Osteoblast (primary cell): ENCODE measurements at places on chromosomes 13 and 19. TPM values are rescaled to one million over a fixed set of nuclear protein-coding genes. Genes with fewer than 3 reads are reported as not detected.

The DCLK1 gene
- total RNA-seq = 132 TPM in 2 replicates

The PDCD5 gene
- 46.0 and 51.0 TPM in 2 replicates for total RNA-seq

The ARID3A gene
- 19.4 and 21.7 TPM in 2 replicates for total RNA-seq

The TMPRSS9 gene
- 0.29 and 1.1 TPM in 2 replicates for total RNA-seq

The SUPT20H gene
- total RNA-seq = 53.6 and 60.1 TPM in 2 replicates

The NDUFB7 gene
- total RNA-seq = 219 and 227 TPM in 2 replicates

The PLPP2 gene
- total RNA-seq = 1.1 and 1.5 TPM in 2 replicates

The CADM4 gene
- 1.2 and 1.4 TPM in 2 replicates for total RNA-seq

The SMIM17 gene
- total RNA-seq = under 0.01 TPM in 1 of 2 replicates, not detected in the other

GRCh38 chr19:3785938-3786824, at the start of gene MATK:
MATK (minus strand) TSS chr19:3786381; CDS start chr19:3785135, 1,246 bp downstream.
- no peaks in the 10 kb centered on the region for H3K36me3 ChIP-seq
- H3K4me3 ChIP-seq = no peak within 1 kb of the TSS
- no peak within 1 kb of the TSS for H3K27ac ChIP-seq
- DNase-seq = peak; percentile 81

DNA sequence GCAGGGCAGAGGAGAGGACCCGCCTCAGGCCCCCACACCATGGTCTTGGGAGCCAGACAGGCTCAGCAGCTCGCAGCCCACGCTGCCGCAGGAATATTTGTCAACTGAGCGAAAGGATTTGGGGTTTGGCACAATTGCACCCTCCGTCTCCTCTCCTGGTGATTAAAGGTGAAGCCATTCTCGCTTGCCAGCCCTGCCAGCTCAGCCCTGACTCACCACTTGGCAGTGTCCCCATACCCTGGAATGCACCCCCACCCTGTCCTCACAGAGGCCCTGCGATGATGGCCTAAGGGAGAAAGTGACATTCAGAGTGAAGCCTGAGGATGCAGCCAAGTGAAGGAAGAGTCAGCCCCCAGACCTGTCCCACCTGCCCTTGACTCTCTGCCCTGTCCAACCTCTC, 18.8 kb downstream of the CYTH2 start:
- peaks cover 17% of the 10 kb centered on the region for H3K4me1 ChIP-seq
- H3K27me3 ChIP-seq = no peaks in the 10 kb centered on the region
- peak; percentile 98 for DNase-seq
- H3K36me3 ChIP-seq = no peaks in the 10 kb centered on the region
- H3K4me3 ChIP-seq = peak overlapping the region; percentile 43
- peak overlapping the region; percentile 48 for H3K27ac ChIP-seq

- H3K27me3 ChIP-seq = no peaks in the 10 kb centered on the region
- H3K4me3 ChIP-seq = peak overlapping the region; percentile 93
- H3K27ac ChIP-seq = peak overlapping the region; percentile 91
Measured at GRCh38 chr19:46859637-46860124, 1.1 kb upstream of the ARHGAP35 start.

DNA sequence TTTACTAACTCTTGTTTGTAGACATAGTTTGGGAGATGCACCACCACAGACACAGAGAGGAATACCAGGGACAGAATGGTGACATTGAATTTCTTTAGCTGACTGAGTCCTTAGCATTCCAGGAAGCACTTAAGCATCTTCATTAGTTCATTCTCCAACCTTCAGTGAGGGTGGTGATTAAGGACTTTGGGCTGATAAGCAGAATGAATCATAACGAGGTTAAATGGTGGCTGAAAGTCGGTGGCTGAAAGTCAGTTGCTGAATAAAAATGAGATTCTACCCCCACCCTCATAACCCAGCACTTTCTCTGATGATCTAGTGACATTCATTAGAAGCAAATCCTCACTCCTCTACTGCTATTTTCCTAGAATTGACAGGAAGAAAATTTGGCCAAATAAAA, 10.6 kb downstream of the PCDH8 start:
- no peaks in the 10 kb centered on the region for H3K36me3 ChIP-seq
- H3K27ac ChIP-seq = no peak overlapping the region
- H3K4me1 ChIP-seq = no peaks in the 10 kb centered on the region

- peak overlapping the region; percentile 45 for H3K4me3 ChIP-seq
- H3K36me3 ChIP-seq = no peaks in the 10 kb centered on the region
- H3K27ac ChIP-seq = peak overlapping the region; percentile 35
- peak; percentile 57 for DNase-seq
- no peaks in the 10 kb centered on the region for H3K4me1 ChIP-seq
Measured at GRCh38 chr13:66933994-66934393, 296.1 kb downstream of the PCDH9 start.

GRCh38 chr13:35979361-35979951, 151.7 kb downstream of the DCLK1 start:
- no peaks in the 10 kb centered on the region for H3K36me3 ChIP-seq
- DNase-seq = peak; percentile 94
- H3K27me3 ChIP-seq = peaks cover 5% of the 10 kb centered on the region
- H3K4me3 ChIP-seq = peak overlapping the region; percentile 13
- peaks cover 14% of the 10 kb centered on the region for H3K4me1 ChIP-seq
- H3K27ac ChIP-seq = peak overlapping the region; percentile 92

DNA sequence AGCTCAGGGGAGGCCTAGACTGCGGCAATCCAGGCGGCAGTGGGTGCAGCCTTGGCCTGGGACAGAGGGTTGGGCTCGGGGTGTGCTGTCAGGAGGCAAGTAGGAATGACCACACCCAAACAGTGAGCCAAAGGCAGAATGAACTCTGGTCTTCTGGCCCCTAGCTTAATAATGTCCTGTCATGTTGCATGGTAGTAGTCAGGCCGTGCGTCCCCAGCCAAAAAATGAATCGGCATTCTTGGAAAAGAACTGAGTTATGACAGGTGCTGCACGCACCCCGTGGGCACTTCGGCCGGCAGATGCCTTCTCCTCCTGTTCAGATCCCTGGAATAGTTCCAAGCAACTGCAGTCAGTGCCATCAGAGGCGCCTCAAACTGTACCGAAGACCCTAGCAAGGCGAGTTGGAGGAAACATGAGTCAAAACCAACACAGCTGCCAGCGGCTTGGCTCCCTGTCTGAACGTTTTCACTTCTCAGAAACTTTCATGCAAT, 55.9 kb downstream of the ATP7B start:
- H3K27ac ChIP-seq = no peak overlapping the region
- no peaks in the 10 kb centered on the region for H3K4me1 ChIP-seq
- H3K36me3 ChIP-seq = no peaks in the 10 kb centered on the region
- no peak for DNase-seq

- no peaks in the 10 kb centered on the region for H3K27me3 ChIP-seq
- H3K4me3 ChIP-seq = no peak overlapping the region
- peaks cover 5% of the 10 kb centered on the region for H3K36me3 ChIP-seq
- H3K4me1 ChIP-seq = no peaks in the 10 kb centered on the region
Measured at GRCh38 chr13:41345165-41345913, 34.3 kb downstream of the NAA16 start.

DNA sequence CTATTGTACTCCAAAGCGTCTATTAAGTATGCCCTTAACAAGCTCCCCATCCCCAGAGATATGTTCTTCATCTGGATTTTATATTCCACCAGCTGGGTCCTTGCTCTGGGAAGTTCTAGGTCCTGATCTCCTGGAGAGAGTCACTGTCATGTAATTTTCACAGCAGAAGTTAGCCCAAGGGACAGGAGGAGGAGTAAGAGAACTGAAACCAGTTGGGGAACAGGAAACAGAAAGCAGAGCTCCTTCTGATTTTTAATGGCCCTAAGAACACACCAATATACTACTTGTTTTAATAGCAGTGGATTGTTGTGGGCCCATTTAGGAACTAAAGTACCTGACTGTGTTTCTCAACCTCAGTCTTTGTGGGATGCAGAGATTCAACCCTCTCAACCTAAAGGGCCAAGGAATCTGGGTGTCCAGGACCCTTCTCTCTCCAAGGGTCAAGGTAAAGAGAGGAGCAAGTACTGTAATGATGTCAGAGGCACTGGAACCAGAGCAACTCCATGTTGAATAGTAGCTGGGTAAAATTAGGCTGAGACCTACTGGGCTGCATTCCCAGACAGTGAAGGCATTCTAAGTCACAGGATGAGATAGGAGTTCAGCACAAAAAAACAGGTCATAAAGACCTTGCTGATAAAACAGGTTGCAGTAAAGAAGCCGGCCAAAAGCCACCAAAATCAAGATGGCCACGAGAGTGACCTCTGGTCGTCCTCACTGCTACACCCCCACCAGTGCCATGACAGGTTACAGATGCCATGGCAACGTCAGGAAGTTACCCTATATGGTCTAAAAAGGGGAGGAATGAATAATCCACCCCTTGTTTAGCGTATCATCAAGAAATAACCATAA, 8.1 kb upstream of the FPR3 start:
- H3K4me1 ChIP-seq = peaks cover 14% of the 10 kb centered on the region
- H3K27ac ChIP-seq = no peak overlapping the region
- no peaks in the 10 kb centered on the region for H3K27me3 ChIP-seq
- H3K4me3 ChIP-seq = no peak overlapping the region

GRCh38 chr19:49430172-49430677, 5.0 kb downstream of the GFY start:
- no peaks in the 10 kb centered on the region for H3K36me3 ChIP-seq
- H3K4me3 ChIP-seq = no peak overlapping the region
- peaks cover 79% of the 10 kb centered on the region for H3K27me3 ChIP-seq

- H3K27ac ChIP-seq = no peak overlapping the region
- H3K27me3 ChIP-seq = no peaks in the 10 kb centered on the region
- H3K4me3 ChIP-seq = no peak overlapping the region
- DNase-seq = no peak
Measured at GRCh38 chr13:91058066-91058465, 289.4 kb upstream of the MIR17HG start.

DNA sequence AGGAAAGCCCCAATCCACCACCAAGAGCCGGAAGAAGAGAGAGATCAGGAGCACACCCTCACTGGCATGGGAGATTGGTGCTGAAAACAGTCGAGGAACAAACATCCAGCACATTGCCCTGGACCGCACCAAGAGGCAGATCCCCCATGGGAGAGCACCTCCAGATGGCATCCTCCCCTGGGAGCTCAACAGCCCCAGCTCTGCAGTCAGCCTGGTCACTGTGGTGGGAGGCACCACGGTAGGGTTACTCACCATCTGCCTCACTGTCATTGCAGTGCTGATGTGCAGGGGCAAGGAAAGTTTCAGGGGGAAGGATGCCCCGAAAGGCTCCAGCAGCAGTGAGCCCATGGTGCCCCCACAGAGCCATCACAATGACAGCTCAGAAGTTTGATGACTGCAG, 110.2 kb downstream of the STOML3 start:
- H3K27me3 ChIP-seq = no peaks in the 10 kb centered on the region
- H3K36me3 ChIP-seq = no peaks in the 10 kb centered on the region
- H3K4me1 ChIP-seq = no peaks in the 10 kb centered on the region
- no peak overlapping the region for H3K27ac ChIP-seq
- H3K4me3 ChIP-seq = no peak overlapping the region

DNA sequence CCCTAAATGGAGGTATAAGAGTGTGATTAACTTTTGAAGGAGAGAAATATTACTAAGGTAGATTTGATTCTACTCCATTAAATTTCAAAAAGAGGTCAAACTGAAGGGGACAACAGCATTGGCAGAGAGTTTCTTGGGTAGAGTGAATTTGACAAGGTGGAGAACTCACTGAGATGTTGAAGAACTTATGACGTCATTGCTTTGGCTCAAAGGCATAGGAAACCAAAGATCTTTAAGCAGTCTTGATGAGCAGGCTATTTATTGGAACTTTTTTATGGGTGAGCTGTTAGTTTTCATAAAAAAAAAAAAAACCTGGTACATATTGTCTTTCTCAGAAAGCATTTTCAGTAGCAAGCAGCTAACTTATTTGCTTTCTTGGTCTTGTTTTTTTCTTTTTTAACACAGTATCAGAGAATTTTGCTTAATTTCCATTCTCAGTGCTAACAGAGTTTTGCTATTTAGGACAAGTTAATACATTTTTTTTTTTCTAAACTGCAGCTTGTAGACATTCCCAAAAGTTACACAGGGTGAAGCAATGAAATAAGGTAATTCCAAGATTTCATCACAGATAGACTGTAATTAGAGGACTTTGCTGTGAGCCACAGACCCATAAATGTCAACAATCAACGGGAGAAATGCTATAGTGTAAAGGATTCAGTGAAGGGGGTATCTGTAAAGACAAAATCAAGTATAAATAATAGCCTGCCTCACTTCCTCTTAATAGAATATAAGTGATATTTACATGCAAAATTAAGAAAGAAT, 412.2 kb upstream of the KLHL1 start:
- no peak overlapping the region for H3K4me3 ChIP-seq
- H3K27me3 ChIP-seq = no peaks in the 10 kb centered on the region
- no peak overlapping the region for H3K27ac ChIP-seq
- no peak for DNase-seq
- no peaks in the 10 kb centered on the region for H3K36me3 ChIP-seq
- H3K4me1 ChIP-seq = no peaks in the 10 kb centered on the region

DNA sequence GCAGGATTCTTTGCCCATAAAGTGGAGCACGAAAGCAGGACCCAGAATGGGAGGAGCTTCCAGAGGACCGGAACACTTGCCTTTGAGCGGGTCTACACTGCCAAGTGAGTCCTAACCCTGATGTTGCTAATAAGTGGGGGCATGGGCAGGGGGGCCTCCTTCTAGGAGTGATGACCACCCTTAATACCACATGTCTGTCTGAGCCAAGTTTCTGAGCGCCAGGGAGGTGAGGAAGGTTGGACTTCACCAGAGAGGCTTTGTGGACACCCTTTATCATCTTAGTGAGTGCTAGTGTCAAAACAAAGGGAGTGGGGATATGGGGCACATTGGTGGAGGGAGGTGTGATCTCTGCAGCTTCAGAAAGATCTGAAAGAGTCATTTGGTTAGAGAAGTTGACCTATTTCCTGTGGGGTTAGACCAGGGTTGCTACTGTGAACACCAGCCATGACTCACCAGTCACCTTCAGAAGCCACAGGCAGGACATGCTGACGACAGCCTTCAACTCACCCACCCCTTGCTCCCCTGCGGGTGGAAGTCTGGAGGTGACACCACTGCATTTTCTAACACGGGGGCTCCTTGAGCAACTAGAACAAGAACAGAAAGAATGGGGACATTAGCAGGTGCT, 8.8 kb downstream of the ALOX5AP start:
- peaks cover 40% of the 10 kb centered on the region for H3K4me1 ChIP-seq
- H3K4me3 ChIP-seq = peak overlapping the region; percentile 36
- no peaks in the 10 kb centered on the region for H3K36me3 ChIP-seq
- H3K27ac ChIP-seq = peak overlapping the region; percentile 76

DNA sequence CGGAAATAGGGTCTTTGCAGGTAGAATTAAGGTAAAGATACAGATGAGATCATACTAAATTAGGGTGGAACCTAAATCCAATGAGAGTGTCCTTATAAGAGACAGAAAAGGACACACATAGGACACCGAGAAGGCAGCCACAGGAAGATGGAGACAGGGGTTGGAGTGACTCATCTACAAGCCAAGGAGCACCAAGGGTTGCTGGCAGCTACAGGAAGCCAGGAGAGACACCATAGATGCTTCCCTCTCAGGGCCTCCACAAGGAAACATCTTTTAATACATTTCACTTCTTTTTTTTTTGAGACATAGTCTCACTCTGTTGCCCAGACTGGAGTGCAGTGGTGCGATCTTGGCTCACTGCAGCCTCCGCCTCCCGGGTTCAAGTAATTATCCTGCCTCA, 10.1 kb downstream of the TMEM143 start:
- no peaks in the 10 kb centered on the region for H3K4me1 ChIP-seq
- no peak for DNase-seq
- no peak overlapping the region for H3K27ac ChIP-seq

DNA sequence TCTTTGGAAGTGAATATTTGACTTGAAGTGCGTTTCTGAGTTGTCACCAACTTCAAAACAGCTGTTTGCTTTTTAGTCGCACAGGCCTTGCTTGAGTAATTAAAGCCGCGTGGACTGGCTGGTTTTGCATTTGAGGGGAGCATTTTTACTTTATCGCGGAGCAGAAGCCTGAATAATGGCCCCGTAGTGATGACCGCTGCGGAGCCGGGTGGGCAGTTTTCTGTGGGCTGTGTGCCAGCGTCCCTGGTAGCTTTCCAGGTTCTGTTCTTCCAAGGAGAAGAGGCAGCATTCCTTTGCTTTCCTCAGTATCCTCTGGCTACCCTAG, 1.1 kb downstream of the NAA16 start:
- H3K27me3 ChIP-seq = no peaks in the 10 kb centered on the region
- DNase-seq = no peak
- peaks cover 5% of the 10 kb centered on the region for H3K36me3 ChIP-seq
- H3K4me1 ChIP-seq = peaks cover 14% of the 10 kb centered on the region
- H3K4me3 ChIP-seq = peak overlapping the region; percentile 94
